ENCODE measurements at places on chromosomes 6 and 20. TPM values are rescaled to one million over a fixed set of nuclear protein-coding genes. Genes with fewer than 3 reads are reported as not detected.

DNA sequence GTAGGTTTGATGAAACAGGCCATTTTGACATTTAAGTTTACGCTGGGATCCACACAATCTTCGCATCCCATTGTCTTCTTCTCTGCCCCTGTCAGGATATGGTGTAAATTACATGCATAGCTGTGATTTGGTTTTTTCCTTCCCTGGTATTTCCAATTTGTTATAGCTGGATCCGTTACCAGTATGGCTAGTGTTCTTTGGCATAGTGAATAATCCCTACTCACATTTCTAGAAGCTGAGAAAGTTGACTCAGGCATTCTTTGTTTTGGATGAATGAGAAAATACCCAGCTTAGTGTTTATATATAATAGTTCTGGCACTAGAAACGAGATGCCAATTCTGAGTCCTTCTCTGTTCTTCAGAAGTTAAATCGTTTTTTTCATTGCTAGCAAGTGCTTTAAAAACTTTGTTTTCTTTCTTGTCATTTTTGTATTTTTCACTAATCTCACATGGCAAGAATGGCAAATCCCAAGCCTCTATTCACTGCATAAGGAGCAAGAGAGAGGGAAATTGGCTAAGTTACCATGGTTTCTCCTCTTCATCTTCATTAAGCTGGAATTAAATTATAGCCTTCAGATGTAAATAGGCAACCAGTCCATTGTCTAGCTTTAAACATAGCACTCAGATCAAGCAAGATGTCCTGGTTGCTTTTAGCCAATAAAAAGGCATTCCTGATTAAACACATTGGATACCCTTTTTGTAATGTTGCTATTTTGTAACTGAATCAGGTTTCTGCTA is 91.9 kb upstream of the LAMP5 start:
- H3K4me1 ChIP-seq: no peaks in the 10 kb centered on the region
- no peak overlapping the region for H3K27ac ChIP-seq
- H3K36me3 ChIP-seq: no peaks in the 10 kb centered on the region
- no peaks in the 10 kb centered on the region for H3K27me3 ChIP-seq
- no peak overlapping the region for H3K4me3 ChIP-seq
- DNase-seq: no peak

DNA sequence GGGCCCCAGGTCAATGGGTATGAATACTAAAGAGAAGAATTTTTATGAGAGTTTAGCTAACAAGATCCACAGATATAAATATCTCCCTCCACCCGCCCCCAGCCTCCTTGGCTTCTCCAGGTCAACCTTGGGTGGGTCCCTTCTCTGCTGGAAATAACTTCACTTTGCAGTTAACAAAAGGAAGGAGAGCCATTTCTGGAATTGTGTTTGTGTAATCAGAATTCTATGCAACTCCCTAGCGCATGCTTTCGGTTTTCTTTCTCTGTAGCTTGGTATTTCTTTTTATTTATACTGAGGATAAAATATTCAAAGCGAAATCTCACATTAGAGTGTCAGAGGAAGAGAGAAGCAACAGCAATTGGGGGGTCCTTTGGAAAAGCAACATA is 27.1 kb downstream of the RIPOR2 start:
- H3K4me1 ChIP-seq: no peaks in the 10 kb centered on the region
- no peaks in the 10 kb centered on the region for H3K36me3 ChIP-seq
- no peak for DNase-seq

- H3K27me3 ChIP-seq: no peaks in the 10 kb centered on the region
- no peaks in the 10 kb centered on the region for H3K36me3 ChIP-seq
- no peak for DNase-seq
- H3K4me3 ChIP-seq: no peak overlapping the region
Measured at GRCh38 chr6:156963712-156964700, 186.8 kb downstream of the ARID1B start.

GRCh38 chr6:17710331-17710730 is 3.6 kb upstream of the NUP153 start:
- no peak for DNase-seq
- H3K27ac ChIP-seq: no peak overlapping the region
- H3K36me3 ChIP-seq: no peaks in the 10 kb centered on the region
- H3K4me1 ChIP-seq: no peaks in the 10 kb centered on the region

Gene HLA-DPA1
- 58.7 TPM for total RNA-seq

DNA sequence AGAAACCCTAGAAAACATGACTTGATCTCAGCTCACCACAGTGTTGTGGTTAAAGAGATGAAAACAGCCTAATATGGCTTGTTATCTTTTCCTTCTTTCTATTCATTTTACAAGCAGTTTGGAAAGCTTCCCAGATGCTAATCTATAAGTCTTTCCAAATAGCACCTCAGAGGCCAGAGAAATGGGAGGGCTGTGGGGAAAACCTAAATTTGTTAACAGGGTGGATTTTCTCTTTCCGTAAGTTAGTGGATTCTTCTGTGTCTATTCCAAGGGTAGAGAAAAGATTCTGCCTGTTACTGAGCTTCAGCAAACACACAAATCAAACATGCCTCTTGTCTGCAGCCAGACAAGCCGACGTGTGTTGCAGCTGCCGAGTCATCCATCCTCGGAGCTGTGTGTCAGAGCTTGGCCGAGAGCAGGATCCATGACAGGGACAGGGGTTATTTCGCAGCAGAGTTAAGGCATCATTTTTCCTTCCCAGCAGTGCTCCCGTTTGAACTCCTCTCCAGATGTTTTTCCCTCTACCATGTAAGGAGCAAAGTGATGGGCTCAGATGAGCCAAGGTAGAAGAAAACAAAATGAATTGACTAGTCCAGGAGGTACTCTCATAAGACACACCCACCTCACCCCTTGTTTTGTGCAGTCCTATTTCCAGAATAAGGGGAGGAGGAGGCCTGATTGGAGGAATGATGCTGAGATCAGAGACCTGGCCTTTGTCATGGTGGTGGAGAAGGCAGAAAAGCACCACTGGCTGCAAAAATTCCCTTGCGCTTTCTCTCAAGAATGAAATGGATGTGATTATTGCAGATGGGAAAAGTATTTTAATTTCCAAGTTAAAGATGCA is 560.0 kb downstream of the C6orf118 start:
- H3K4me1 ChIP-seq: no peaks in the 10 kb centered on the region
- no peaks in the 10 kb centered on the region for H3K27me3 ChIP-seq
- no peaks in the 10 kb centered on the region for H3K36me3 ChIP-seq
- DNase-seq: no peak
- H3K4me3 ChIP-seq: no peak overlapping the region

Gene OPRL1
- total RNA-seq: 0.25 TPM

Measured in colonic mucosa (tissue), 4 donors.